ENCODE measurements at places on chromosomes 1 and 21.

DNA sequence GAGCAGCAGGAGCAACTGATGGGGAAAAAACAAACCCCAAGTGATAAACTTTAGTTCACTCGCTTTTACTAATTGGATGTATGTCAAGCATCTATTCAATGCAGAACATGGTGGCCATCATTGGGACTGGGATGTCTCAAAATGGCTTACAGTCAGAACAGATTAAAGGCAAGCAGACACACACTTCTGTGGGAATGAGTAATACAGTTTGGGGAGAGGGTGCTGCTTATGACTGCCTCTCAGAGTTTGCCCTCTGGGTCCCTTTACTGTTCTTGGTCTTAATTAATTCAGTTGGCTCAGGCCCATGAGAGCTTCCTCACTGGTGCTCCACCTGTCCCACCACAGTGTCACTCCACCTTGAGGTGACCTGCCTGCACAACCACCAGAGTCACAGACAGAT is 119.5 kb downstream of the TBX19 start:
- no peak for DNase-seq

- DNase-seq: no peak
Measured at GRCh38 chr1:222914861-222915632, 100.2 kb downstream of the DISP1 start.

DNA sequence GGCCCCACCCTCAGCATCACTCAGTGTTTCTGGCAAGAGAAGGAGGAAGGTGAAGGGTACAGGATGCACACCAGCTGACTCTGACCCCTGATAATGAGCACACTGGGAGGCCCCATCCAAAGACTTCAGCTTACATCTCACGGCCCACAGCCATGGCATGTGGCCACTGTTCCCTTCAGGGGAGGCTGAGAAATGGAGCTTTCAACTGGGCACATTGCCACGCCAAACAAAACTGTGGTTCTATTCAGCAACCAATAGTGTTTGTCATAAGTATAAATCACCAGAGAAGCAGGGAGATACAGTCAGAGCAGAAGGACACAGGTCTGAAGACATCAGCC is 12.7 kb upstream of the TRAF3IP3 start:
- DNase-seq: no peak

- no peak for DNase-seq
Measured at GRCh38 chr1:18939398-18940302, 16.8 kb downstream of the IFFO2 start.

DNA sequence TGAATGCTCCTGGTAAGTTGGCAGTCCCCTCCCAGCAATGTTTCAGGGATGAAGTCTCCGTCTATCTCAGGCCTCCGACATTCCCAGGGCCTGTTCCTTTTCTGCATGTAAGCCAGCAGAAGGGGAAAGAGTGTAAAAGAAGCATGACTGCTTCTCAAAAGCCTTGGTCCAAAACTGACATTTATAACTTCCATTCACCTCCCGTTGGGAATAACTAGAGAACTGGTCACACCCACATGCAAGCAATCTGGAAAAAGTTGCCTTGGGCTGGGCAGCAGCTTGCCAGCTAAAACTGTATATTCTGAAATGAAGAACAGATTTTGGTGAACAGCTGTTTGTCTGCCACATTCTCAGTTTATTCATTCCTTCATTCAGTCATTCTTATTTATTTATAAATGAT is 24.2 kb upstream of the NPL start:
- no peak for DNase-seq
